Body of pancreas (tissue), 4 donors: ENCODE measurements at places on chromosomes 16 and 17.

GRCh38 chr16:86752582-86753175 lies 174.3 kb downstream of the FOXL1 start:
- no peak overlapping the region for H3K27ac ChIP-seq
- H3K4me1 ChIP-seq: no peaks in the 10 kb centered on the region
- no peak overlapping the region for H3K4me3 ChIP-seq
- DNase-seq: no peak
- H3K27me3 ChIP-seq: no peaks in the 10 kb centered on the region
- H3K36me3 ChIP-seq: no peaks in the 10 kb centered on the region

DNA sequence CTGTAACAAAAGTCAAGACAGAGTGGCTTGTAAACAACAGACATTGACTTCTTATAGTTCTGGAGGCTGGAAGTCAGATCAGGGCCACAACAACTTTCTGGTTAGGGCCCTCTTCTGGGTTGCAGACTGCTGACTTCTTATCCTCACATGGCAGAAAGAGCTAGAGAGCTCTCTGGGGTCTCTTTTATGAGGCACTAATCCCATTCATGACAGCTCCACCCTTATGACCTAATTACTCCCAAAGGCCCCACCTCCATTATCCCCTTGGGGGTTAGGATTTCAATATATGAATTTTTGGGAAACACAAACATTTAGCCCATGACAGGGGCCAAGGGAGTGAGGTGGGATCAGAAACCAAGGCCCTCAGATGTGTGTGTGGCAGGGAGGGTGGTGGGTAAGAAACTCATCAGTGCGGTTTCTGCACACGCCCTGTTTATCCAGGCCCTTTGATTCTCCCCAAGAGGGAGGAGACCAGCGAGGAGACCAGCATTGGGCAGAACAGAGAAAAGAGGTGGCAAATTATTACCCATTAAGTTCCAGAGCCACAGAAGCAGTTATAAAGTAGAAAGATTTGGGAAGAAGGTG lies 74.8 kb downstream of the UTP18 start:
- H3K27ac ChIP-seq: no peak overlapping the region
- H3K4me1 ChIP-seq: no peaks in the 10 kb centered on the region
- H3K27me3 ChIP-seq: no peaks in the 10 kb centered on the region
- no peak overlapping the region for H3K4me3 ChIP-seq

GRCh38 chr17:19723964-19724363 lies 7.6 kb upstream of the SLC47A2 start:
- no peaks in the 10 kb centered on the region for H3K27me3 ChIP-seq
- no peaks in the 10 kb centered on the region for H3K36me3 ChIP-seq
- no peak overlapping the region for H3K27ac ChIP-seq

GRCh38 chr17:67549820-67550219 lies 167.9 kb upstream of the NOL11 start:
- peaks cover 14% of the 10 kb centered on the region for H3K4me1 ChIP-seq
- no peaks in the 10 kb centered on the region for H3K27me3 ChIP-seq
- H3K4me3 ChIP-seq: no peak overlapping the region
- no peaks in the 10 kb centered on the region for H3K36me3 ChIP-seq

DNA sequence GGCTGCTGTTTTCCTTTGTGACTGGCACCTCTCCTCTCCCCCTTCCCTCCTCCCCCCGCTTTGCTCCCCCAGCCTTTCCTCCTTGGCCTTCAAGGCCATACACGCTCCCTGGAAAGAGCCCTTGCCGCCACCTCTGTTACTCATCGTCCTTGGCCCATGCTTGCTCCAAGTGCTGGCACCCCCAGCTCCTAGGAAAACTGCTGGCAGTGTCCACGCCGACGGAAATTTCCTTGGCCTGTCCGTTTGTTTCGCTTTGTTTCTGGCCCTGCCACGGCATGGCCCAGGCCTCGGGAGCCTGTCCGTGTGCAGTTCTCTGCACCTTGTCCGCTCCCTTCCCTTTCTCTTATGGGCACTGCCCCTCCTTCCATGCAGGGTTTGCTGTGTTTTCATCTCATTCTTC lies 18.0 kb downstream of the CA5A start:
- peak; percentile 73 for DNase-seq
- H3K36me3 ChIP-seq: no peaks in the 10 kb centered on the region
- peak overlapping the region; percentile 79 for H3K27ac ChIP-seq

GRCh38 chr17:45261577-45262515 lies at the start of gene SPATA32:
TSS of gene SPATA32 (minus strand) at chr17:45262094. CDS start at chr17:45262016, 78 bp downstream.
- H3K36me3 ChIP-seq: no peaks in the 10 kb centered on the region
- peak within 1 kb of the TSS; percentile 36 for H3K4me3 ChIP-seq
- peaks cover 15% of the 10 kb centered on the region for H3K4me1 ChIP-seq

- DNase-seq: peak; percentile 100
- peaks cover 21% of the 10 kb centered on the region for H3K4me1 ChIP-seq
- H3K27ac ChIP-seq: peak within 1 kb of the TSS; percentile 89
- peaks cover 2% of the 10 kb centered on the region for H3K36me3 ChIP-seq
- H3K27me3 ChIP-seq: no peaks in the 10 kb centered on the region
Measured at GRCh38 chr17:44199553-44200477, at the start of gene ATXN7L3. TSS of gene ATXN7L3 (minus strand) at chr17:44199884. CDS start at chr17:44198070, 1,814 bp downstream.

DNA sequence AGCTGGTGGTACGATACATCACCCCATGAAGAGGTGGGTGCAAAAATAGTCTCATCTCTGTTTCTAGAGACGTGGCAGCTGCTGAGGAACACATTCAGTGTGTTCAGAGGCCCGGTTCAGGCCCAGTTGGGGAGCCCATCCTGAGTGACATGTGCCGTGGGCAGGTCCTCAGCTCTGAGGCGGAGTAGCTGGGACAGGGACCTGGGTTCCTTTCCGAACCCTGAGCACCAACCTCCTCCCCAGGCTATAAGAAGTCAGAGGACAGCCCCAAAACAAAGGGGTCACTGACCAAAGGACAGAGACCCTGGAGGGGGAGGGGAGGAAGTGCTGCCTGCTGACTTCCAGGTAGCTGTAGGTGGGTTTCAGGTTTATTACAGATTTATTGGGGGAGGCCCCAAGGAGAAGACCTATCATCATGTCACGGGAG lies 5.1 kb downstream of the LDHD start:
- H3K27ac ChIP-seq: peak overlapping the region; percentile 1
- H3K4me3 ChIP-seq: no peak overlapping the region
- no peaks in the 10 kb centered on the region for H3K36me3 ChIP-seq
- DNase-seq: no peak
- H3K27me3 ChIP-seq: no peaks in the 10 kb centered on the region

GRCh38 chr16:17230932-17231581 lies 239.7 kb downstream of the XYLT1 start:
- H3K27me3 ChIP-seq: no peaks in the 10 kb centered on the region
- no peak overlapping the region for H3K4me3 ChIP-seq
- peaks cover 4% of the 10 kb centered on the region for H3K4me1 ChIP-seq
- H3K36me3 ChIP-seq: no peaks in the 10 kb centered on the region

GRCh38 chr17:28493460-28493859 lies 12.7 kb upstream of the FOXN1 start:
- no peaks in the 10 kb centered on the region for H3K27me3 ChIP-seq
- H3K36me3 ChIP-seq: no peaks in the 10 kb centered on the region
- H3K4me3 ChIP-seq: no peak overlapping the region
- no peak for DNase-seq
- no peak overlapping the region for H3K27ac ChIP-seq
- H3K4me1 ChIP-seq: peaks cover 34% of the 10 kb centered on the region

GRCh38 chr16:85417156-85417860 lies 195.8 kb upstream of the GSE1 start:
- H3K36me3 ChIP-seq: no peaks in the 10 kb centered on the region
- H3K27me3 ChIP-seq: no peaks in the 10 kb centered on the region
- DNase-seq: no peak
- no peak overlapping the region for H3K4me3 ChIP-seq
- no peak overlapping the region for H3K27ac ChIP-seq
- H3K4me1 ChIP-seq: peaks cover 25% of the 10 kb centered on the region

DNA sequence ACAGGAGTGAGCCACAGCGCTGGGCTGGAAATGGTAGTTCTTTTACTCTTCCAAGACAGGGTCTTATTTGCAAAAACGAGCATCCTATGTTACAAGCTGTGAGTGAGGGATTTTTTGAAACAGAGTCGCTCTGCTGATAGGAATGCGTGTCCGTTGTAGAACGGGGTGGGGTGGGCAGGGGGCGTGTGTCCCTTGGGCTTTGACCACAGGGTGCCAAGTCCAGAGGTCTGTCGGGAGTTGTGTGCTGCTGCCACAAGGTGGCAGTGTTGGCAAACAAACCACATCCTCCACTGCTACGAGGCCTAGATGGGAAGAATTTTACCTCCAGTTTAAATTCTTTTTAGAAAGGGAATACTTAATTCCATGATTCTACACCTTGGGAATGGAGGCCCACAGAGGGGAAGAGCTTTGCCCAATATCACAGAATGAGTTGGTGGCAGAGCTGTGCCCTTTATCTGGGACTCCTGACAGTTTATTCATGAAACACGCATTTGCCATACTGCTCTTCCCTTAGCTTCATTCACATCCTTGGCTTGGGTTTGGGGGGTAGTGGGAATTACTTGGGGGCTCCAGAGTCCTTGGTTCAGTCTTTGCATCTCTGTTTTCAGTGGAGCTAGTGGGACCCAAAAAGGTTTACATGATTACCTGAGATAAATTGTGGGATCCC lies 30.6 kb upstream of the ETV4 start:
- DNase-seq: peak; percentile 72
- H3K4me3 ChIP-seq: no peak overlapping the region
- peaks cover 17% of the 10 kb centered on the region for H3K4me1 ChIP-seq
- H3K36me3 ChIP-seq: no peaks in the 10 kb centered on the region
- H3K27ac ChIP-seq: no peak overlapping the region

DNA sequence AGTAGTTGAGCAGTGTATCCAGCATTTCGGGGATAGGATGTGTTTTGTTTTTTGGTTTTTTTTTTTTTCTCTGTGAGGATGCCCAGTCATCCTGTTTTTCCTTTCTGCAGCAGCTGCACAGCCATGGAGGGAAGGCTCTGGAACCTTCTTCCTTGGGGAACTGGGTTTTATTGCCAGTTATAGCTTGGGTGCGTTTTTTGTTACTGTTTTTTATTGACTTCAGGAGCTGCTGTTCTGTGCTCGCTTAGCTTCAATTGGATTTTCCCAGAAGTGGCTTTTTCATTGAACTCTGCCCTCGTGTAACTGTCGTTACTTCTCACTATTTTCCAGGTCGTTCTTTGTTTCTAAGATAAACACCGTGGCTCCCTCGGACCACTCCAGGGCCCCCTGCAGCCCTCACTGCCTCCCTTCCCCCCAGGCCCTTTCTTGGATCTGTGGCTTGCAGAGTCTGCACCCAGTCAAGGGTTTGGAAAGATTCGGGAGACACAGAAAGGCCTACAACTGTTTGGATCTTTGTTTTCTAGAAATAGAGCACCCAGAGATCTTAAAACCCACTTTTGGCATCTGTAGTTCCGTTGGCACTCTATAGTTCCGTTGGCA lies 119.7 kb upstream of the CACNG5 start:
- DNase-seq: no peak
- peaks cover 38% of the 10 kb centered on the region for H3K4me1 ChIP-seq
- no peaks in the 10 kb centered on the region for H3K36me3 ChIP-seq
- no peaks in the 10 kb centered on the region for H3K27me3 ChIP-seq
- H3K27ac ChIP-seq: no peak overlapping the region

DNA sequence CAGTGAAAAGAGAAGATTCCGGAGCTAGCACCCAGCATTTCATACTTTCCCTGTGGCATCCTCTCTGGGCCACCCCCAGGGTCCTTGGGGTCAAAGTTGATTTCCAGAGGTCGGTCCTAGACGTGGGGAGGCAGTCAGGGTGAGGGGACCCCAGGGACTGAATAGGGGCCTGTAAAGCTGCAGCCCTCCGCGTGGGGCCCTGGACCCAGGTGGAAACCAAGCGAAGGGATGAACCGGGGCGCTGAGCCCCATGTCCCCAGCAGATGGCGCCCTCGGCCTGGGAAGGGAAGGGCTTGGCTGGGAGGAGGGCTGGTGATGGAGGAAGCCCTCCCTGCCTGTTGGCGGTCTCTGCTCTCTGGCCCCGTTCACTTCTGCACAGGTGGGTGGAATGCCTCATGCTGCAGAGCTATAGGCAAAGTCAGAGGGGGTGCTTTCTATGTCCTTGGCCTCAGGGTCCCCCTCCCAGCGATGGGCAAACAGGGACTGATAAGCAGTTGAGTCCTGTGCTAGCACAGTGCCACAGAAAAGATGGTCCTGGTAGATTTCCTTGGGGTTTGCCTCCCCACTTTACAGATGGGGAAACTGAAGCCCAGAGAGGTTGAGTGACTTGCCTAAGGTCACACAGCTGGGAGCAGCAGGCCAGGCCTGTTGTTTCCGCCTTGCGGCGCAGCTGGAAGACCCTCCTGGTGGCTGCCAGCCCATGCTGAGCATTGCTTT lies 163.4 kb upstream of the CIBAR2 start:
- H3K4me1 ChIP-seq: no peaks in the 10 kb centered on the region
- no peak overlapping the region for H3K4me3 ChIP-seq
- H3K27me3 ChIP-seq: no peaks in the 10 kb centered on the region

GRCh38 chr17:67911059-67911782 lies 85.0 kb downstream of the C17orf58 start:
- no peak overlapping the region for H3K27ac ChIP-seq
- H3K4me3 ChIP-seq: no peak overlapping the region
- no peaks in the 10 kb centered on the region for H3K27me3 ChIP-seq
- H3K36me3 ChIP-seq: peaks cover 4% of the 10 kb centered on the region

GRCh38 chr16:77496934-77497333 lies 62.1 kb upstream of the ADAMTS18 start:
- no peak for DNase-seq
- no peaks in the 10 kb centered on the region for H3K36me3 ChIP-seq
- H3K4me3 ChIP-seq: no peak overlapping the region
- H3K27ac ChIP-seq: no peak overlapping the region

DNA sequence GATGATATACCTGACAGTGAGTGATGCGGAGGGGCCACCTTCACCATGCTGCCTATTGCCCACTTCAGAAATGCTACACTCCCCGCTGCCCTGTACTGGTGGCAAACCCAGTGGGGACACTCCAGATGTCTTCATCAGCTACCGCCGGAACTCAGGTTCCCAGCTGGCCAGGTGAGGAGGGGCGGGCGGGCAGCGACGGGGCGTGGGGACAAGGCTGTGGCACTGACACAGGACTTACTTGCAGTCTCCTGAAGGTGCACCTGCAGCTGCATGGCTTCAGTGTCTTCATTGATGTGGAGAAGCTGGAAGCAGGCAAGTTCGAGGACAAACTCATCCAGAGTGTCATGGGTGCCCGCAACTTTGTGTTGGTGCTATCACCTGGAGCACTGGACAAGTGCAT lies 16.6 kb downstream of the SARM1 start:
- H3K4me1 ChIP-seq: peaks cover 17% of the 10 kb centered on the region
- no peak overlapping the region for H3K27ac ChIP-seq
- no peak overlapping the region for H3K4me3 ChIP-seq
- no peak for DNase-seq

GRCh38 chr16:73126525-73126853 lies 78.6 kb upstream of the ZFHX3 start:
- no peak overlapping the region for H3K27ac ChIP-seq
- H3K4me3 ChIP-seq: no peak overlapping the region
- peak; percentile 15 for DNase-seq
- H3K27me3 ChIP-seq: no peaks in the 10 kb centered on the region
- no peaks in the 10 kb centered on the region for H3K4me1 ChIP-seq

GRCh38 chr16:50436271-50436670 lies 67.5 kb upstream of the BRD7 start:
- H3K36me3 ChIP-seq: no peaks in the 10 kb centered on the region
- H3K4me1 ChIP-seq: no peaks in the 10 kb centered on the region
- no peak overlapping the region for H3K27ac ChIP-seq
- no peaks in the 10 kb centered on the region for H3K27me3 ChIP-seq
- DNase-seq: no peak
- no peak overlapping the region for H3K4me3 ChIP-seq
